Hematopoietic multipotent progenitor cell treated with erythropoietin and hydrocortisone succinate and interleukin-3 and kit ligand, for 6 days (in vitro differentiated cells): ENCODE measurements at places on chromosomes 7 and 10.

DNA sequence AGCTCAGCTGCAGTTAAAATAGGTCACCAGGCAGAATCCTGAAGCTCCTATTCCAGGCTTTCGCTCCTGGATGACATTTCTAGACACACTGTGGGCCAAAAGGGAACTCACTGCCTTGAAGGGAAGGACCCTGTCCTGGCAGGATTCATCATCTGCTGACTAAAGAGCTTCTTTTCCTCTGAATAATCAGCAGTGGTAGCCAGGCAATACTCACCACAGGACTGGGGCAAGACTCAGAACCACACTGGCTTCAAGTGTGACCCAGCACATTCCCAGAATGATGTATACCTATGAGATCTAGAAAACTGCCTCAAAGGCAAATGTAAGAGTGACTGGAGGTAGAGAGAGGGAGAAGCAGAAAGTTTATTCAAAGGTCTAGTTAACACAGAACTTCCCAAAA lies 29.5 kb upstream of the EBF3 start:
- no peak for DNase-seq

DNA sequence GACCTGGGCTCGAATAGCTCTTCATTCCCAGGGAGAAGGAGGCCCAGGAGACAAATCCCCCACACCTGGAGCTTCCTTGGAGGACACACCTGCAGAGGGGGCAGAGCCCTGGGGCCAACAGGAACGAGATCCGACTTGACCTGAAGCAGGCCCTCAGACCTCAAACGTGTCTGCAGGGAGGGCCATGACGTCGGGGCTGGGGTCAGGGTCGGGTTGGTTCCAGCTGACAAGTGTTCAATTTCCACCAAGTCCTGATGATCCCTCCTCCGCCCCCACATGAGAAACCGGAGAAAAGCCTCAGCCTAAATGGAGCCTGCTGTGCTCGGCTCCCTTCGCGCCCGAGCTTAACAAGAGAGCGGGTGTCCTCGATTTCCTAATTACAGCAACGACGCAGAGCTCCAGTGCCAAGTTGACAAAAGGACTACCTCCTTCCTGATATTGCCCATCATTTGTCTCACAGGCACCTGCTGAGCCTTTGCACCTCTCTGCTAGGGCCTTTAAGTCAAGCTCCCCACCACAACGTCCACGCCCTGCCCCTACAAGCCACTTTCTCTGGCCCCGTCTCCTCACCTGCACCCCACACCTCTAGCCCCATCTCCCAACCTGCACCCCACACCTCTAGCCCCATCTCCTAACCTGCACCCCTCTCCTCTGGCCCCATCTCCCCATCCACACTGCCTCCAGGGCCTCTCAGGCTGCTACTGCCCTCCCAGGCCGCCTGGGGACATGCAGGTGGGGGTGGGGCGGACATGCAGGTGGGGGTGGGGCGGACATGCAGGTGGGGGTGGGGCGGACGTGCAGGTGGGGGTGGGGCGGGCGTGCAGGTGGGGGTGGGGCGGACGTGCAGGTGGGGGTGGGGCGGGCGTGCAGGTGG lies 519.4 kb downstream of the GLRX3 start:
- no peak for DNase-seq

DNA sequence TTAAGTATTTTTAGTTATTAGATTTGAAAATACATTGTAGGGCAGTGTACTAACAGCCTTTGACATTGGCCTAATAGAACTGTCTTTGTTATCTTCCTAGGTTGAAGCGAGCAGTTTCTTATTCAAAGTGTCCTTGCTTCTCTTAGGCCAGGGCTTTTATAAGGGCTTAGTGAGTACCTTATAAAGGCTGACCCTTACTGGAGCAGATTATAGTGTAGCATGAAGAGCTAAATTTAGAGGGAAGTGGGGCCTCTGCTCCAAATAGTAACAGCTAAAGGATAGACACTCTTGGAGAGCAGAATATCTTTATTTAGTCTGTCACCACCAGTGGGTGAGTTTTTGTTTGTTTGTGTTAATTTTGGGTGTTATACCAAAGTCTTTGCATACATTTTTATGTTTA lies 15.9 kb downstream of the BZW2 start:
- DNase-seq: no peak

DNA sequence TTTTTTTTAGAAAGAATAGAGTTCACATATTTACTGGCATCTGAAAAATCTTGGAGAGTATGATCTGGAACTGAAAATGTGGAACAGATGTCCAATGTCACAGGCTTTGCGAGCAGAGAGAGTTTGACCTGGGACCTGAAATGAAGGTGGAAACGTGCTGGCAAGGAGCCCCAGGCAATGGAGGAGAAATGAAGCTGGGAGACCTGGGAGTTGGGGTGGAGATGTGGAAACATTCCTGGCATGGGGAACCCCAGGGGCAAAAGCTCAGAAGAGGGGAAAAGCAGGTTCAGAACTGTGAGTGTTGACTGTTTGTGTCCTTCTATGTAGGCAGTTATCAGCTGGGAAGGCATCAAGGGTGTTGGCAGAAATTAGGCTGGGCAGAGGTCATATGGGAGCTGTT lies 7.3 kb upstream of the PNLIPRP2 start:
- no peak for DNase-seq

DNA sequence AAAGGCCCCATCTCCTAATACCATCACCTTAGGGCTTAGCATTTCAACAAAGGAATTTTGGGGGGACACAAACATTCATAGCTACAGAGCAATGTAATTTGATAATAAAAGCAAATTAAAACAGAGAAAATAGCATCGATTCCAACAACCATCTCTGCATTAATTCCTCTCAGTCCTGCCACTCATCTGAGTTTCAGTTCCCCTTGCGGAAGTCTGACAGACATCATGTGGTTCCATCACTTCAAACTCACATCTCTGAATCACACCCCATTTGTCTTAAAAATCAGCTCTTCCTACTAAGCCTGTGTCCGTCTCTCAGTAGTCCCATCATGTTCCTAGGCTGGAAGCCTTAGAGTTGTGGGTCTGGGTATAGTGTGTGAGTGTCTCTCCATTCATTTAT lies 3.6 kb downstream of the ADCK2 start:
- DNase-seq: no peak

DNA sequence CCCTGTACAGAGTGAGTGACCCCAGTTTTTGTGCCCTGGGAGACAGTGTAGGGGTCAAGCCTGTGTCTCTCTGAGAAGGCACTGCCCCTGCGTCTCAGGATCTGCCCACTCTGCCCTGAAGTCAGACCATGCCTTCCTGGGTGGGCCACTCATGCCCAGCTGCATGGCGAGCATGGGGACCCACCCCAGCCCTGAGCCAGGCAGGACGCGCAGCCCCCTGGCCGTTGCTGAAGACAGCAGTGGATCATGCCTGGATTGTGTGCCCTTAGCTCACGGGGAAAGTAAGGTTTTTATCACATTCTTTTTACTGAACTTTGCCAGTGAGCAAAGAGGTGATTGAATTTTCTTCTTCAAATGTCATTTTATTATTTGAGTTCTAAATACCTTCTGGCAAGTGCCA lies 66.2 kb downstream of the WDR37 start:
- no peak for DNase-seq

DNA sequence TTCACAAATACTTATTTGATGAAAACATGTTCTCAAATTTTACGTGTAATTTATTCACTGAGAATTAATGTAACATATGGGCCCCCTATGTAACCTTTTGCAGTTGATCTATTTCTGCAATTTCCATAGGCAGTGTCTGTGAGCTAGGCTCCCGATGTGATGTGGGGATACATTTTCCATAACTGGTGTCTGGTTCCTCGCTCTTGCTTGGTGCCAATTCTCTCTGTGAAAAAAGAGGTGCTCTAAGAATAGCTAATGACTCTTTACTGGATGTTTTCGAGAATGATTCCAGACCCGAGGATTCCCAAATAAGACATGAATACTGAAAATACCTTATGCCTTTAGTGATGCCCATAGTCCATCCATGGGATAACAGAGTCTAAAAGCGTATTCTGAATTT lies 286.7 kb upstream of the FZD8 start:
- no peak for DNase-seq

DNA sequence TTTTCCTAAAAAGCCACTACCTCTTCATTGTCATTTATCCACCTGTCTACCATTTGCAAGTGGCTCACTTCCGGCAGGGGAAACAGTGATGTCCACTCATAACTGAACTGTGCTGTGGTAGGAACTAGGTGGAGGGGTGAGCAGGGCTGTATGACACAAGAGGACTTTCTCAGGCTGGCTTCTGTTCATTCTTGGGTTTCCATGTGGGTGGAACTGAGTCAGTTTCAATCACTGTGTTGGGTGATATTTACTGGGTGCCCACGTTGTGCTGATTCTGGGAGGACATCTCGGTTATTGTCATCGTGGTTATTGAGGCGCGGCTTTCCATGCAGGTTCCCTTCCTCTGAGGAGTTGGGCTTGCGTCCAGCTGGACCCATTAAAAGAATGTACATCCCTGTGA lies 38.8 kb downstream of the RAMP3 start:
- DNase-seq: no peak

DNA sequence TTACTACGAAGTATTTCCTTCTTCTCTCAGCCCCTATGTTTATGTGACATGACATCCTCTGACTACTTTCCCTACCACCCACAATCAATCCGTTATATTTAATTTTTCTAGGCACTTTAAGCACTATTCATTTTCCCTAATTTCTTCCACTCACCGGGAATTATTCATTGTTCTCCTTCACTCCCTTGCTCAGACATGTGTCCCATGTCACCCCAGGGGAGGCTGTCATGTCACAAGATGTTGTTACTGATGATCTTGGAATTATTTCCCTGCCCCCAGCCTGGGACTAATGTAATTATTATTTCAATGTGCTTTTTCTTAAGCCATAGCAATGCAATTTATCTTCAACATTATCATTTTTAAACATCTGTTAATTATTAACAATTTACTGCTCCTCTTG lies 317.2 kb downstream of the PHF14 start:
- no peak for DNase-seq

DNA sequence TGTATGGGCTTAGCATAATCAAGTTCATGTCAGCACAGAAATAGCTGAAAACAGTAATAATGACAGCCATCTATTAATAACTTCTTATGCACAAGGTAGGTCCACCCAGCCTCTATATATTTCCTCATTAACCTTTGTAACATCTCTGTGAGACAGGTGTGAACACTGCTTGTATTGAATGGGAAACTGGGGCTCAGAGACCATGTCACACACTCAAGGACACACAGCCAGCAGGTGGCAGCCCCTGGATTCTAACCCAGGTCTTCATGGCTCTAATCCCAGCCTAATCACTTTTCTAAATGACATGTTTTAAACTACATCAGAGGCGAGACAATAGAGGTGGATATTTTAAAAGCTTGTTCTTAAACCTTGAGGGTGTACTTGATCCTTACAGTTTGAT lies 591.4 kb downstream of the PARD3 start:
- DNase-seq: no peak

DNA sequence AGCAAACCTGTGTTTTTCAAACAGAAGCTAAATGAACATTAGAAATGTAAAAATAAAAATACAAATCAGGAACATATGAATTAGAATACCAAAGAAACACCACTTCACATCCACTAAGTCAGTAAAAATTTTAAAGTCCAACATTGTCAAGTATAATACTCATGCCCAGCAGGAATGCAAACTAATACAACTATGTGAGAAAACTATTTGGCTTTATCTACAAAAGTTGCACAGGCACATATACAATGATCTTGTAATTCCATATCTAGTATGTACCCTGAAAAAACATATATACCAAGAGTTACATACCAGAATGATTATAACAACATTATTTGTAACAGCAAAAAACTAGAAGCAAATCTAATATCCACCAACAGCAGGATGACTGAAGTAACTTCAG lies 91.1 kb downstream of the RNF32 start:
- DNase-seq: no peak

DNA sequence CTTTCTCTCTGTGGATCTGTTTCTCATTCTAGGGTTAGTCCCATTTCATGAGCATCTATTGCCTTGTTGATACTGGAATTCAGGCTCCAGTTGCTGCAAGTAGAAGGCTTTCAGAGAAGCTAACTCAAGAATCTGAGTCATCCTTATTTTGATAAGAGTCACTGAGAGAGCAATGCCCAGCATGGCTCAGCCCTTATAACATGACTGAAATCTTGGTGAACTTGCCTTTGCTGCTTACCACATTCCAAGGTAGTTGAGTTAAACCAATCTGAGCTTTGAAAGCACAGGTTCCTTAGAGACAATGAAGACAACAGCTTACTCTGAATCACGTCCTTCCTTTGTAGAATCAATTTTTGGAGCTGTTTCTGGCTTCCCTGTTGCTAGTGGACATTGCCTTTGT lies 53.6 kb upstream of the CHCHD3 start:
- no peak for DNase-seq
